NCI-H1048 (cell line): ENCODE measurements at places on chromosomes 7 and 10.

DNA sequence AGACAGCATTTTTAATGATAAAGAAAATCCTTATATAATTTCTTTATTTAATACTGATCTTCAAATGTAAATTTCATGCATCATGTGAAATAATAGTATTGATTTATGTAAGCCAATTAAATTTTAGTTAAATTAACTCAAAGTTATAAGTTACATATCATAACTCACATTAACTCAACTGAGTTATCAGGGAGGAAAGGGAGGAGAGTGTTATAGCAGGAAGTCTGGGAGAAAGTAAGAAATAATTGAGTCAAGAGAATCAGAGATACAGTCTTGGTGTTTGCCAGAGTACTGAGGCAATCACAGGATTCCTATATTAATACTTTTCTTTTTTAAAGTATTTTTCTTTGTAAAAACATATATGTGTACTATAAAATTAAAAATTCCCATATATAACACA, 4.0 kb downstream of the BICC1 start:
- no peak for DNase-seq

DNA sequence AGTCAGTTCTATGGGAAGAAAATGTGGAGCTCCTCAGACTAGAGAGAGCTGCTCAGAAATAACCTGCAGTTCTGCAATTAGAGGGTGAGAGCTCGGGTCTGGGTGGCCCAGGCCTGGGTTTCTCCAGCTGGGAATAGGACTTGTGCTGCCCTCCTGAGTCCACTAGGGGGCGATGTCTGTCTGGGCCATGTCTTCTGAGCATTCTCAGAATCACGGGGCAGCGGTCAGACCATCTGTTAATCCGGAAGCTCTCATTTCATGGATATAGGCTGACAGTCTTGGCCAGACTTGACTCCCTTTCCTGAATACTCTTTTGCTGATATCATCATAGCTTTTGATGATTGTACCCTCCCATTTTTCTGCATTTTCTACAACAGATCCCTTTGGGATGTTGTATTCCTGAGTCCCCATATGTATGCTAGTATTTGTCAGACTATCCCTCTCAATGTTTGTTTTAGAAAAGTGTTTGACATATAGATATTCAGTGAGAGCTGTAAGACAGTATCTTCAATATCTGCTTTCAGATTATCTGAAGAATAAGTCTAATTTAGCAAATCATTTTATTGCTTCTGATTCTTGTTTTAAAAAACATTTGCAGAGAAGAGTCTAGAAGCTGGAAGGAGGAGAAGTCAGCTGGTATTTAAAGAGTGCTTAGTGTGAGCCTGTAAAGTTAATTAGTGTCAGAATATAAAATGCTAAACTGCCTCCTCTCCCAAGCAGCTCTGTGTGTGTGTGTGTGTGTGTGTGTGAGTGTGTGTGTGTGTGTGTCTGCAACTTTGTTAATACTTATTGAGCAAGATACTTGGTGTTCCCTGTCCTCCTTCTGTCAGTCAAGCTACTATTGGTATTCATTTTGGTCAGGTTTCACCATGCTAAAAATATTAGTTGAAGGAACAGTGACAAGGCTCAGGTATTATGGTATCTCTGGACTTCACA, 38.0 kb downstream of the STARD3NL start:
- peak; percentile 22 for DNase-seq

DNA sequence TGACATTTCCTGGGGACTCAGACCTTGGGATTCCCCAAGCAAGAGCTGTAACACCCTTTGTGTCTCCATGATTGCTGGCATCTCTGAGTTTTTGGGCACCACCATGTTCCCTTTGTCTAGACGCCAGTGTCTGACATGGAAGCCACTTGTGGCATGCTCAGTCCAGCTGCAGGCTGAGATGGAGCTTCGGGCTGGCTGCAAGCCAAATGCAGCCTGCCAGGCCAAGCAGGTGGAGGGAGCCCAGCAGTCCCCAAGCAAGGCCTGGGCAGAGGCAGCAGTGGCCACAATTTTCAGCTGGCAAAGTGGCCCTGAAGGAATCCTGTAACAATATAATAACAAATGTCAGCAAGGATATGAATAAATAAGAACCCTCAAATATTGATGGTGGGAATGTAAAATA, 86.2 kb upstream of the ABCB5 start:
- no peak for DNase-seq

DNA sequence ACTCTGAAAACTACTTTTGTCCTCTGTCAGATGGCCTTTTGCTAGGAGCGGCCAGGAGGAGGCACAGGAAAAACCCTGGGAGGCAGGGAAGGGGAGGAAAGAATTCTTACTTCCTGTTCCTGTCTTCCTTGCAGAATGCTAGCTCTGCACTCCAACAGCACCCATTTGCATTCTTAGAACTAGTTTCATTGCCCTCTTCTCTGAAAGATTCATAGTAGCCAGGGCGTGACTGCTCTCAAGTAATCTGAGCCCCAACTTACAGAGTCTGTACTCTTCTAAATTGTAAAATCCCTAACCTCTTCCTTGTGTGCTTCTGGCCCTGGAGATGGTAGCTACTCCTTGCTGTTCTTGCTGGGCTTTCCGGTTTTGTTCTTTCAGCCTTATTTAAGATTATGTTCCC, 75.3 kb upstream of the STEAP1 start:
- no peak for DNase-seq
